PC-9 (cell line): ENCODE measurements at places on chromosomes 2 and 18. TPM values are rescaled to one million over a fixed set of nuclear protein-coding genes. Genes with fewer than 3 reads are reported as not detected.

The ANO7 gene
- total RNA-seq = 6.5 and 8.5 TPM in 2 replicates

The RGPD8 gene
- total RNA-seq = 5.0 and 7.0 TPM in 2 replicates

The SH3YL1 gene
- 84.7 and 102 TPM in 2 replicates for total RNA-seq

The REEP1 gene
- 0.25 and 0.31 TPM in 2 replicates for total RNA-seq

The NT5C1B gene
- total RNA-seq = not detected in 2 replicates

The MROH2A gene
- 1.4 and 2.9 TPM in 2 replicates for total RNA-seq

The TRIM54 gene
- 8.2 and 9.8 TPM in 2 replicates for total RNA-seq

The DPP10 gene
- not detected in 2 replicates for total RNA-seq

The AAMP gene
- 126 and 165 TPM in 2 replicates for total RNA-seq

The C2orf78 gene
- total RNA-seq = not detected in 2 replicates

The GPR39 gene
- 14.1 and 20.9 TPM in 2 replicates for total RNA-seq

The PSMG2 gene
- 107 and 123 TPM in 2 replicates for total RNA-seq

The INPP5D gene
- 0.55 and 0.74 TPM in 2 replicates for total RNA-seq

The LINC00305 gene
- total RNA-seq = not detected in 2 replicates

The KCNF1 gene
- total RNA-seq = 1.0 TPM in 2 replicates

The ARHGEF4 gene
- total RNA-seq = 16.1 and 20.0 TPM in 2 replicates

The GREB1L gene
- 3.6 and 6.0 TPM in 2 replicates for total RNA-seq

The DRC1 gene
- total RNA-seq = 4.7 and 6.4 TPM in 2 replicates

The TRPM8 gene
- 0.48 and 2.1 TPM in 2 replicates for total RNA-seq

The KHK gene
- 4.4 and 10.4 TPM in 2 replicates for total RNA-seq

The FAM237A gene
- not detected in 2 replicates for total RNA-seq

The CRIM1 gene
- 133 and 154 TPM in 2 replicates for total RNA-seq

The SPC25 gene
- total RNA-seq = 20.0 and 20.7 TPM in 2 replicates

The FASTKD1 gene
- total RNA-seq = 19.2 and 22.5 TPM in 2 replicates

The DPP4 gene
- 0.35 and 0.48 TPM in 2 replicates for total RNA-seq

The SNX17 gene
- total RNA-seq = 60.6 and 73.7 TPM in 2 replicates

The LONRF2 gene
- not detected in 2 replicates for total RNA-seq

The RAD51AP2 gene
- total RNA-seq = not detected in 2 replicates

The SP110 gene
- total RNA-seq = 6.8 and 10.5 TPM in 2 replicates

The KCNS3 gene
- 28.8 and 34.9 TPM in 2 replicates for total RNA-seq

The EMX1 gene
- not detected in 2 replicates for total RNA-seq
